ENCODE measurements at places on chromosomes 5 and 9.

- no peak for DNase-seq
Measured at GRCh38 chr9:8961186-8961851, 1161.7 kb upstream of the DMAC1 start.

DNA sequence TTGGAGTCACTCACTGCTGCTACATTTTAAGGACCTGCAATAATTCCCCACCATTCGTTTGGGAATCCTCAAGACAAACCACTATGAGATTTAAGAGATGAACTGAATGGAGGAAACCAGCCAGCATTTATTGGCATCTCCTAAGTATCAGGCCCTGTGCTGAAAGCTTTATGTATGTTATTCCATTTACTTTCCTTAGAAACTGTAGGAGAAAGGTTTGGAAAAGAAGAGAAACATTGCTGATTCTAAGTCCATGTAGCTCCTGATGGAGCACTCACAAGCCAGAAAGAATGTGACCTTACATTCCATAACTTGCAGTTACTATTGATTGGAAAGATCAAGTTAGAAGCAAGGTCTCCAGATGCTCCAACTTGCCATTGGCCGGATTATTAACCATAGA, 267.4 kb downstream of the GAS1 start:
- no peak for DNase-seq

GRCh38 chr9:128901379-128901778, 19.4 kb upstream of the PHYHD1 start:
- DNase-seq = no peak

DNA sequence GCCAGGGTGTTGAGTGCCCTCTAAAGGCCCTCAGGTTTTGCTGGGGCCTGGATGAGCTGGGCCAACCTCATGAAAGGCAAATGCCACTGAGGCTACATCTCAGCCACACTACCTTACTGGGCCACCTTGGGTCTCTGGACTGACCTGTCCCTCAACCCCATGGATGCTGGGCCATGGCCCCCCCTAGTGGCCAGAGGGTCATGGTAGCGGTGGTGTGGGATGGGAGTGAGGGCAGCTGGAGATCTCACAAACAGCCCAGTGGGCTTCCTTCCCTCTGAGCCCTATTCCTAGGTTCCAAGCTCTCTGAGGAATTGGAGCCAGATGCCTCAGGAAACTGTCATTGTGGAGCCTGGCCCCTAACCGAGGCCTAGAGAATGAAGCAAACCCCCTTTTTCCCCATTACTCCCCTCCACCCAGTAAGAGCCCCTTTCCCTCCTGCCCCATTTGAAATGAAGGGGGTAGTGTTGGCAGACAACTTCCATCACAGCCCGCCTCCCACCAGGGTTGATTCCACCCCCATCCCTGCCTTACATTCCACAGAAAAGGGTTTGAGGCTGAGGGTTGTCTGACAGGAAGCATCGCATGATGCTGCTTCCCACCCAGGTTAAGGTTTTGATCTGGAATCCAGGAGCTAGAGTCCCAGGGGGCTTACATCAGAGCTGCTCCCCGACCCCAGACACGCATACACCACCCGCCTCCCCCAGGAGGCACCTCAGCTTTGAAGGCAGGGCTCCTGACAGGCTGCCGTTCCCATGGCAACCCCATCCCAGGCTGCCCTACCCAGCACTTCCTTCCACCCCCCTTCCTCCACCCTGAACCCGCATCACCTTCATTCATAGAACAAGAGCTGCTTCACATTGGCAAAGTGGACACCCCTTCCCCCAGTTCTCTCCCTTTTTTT, 63.9 kb downstream of the PCDH1 start:
- DNase-seq = peak; percentile 53

DNA sequence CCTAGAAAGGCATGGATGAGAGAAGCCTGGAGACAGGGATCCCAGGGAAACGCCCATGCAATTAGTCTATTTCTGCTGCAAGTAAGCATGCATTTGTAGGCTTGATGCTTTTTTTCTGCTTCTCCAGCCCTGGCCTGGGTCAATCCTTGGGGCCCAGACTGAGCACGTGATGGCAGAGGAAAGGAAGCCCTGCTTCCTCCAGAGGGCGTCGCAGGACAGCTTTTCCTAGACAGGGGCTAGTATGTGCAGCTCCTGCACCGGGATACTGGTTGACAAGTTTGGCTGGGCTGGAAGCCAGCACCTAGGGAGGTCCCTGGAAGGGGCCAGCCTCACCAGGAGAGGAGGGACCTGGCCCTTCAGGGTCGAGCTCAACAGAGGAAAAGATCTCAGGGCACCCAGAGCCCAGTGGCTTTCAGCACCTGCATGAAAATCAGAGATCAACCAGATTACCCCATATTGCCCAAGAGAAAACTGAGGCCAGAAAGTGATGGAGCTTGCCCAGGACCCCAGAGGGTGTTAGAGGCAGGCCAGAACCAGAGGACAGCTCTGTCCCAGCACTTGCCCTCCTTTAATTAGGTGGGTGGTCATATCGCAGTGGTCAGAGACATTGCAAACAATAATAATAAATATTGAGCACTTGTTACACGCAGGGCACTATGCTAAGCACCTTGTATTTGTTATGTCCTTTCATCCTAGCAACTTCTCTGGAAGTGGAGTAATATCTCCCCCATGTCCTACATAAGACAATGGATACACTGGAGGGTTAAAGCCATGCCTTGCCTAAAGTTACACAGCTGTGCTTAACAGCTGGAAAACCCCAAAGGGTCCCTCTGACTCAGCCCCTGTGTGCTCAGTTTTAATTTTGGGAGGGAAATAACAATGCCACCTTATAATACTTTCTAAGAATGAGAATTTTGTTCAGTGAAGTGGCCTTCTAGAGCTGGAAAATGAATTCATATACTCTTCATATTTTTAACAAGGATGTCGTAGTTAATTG, 67.1 kb downstream of the KLF4 start:
- DNase-seq = peak; percentile 26

GRCh38 chr5:50501491-50502228, 60.6 kb upstream of the EMB start:
- DNase-seq = no peak

GRCh38 chr9:98925956-98926355, 17.8 kb upstream of the COL15A1 start:
- no peak for DNase-seq

GRCh38 chr5:169832304-169832703, 148.0 kb downstream of the INSYN2B start:
- no peak for DNase-seq

GRCh38 chr5:137995749-137996128, 37.1 kb downstream of the FAM13B start:
- DNase-seq = no peak

- no peak for DNase-seq
Measured at GRCh38 chr9:121930956-121931355, 162.2 kb downstream of the TTLL11 start.

GRCh38 chr5:99379187-99379586, 450.4 kb upstream of the CHD1 start:
- DNase-seq = no peak

- no peak for DNase-seq
Measured at GRCh38 chr5:157558041-157558595, 17.5 kb downstream of the ADAM19 start.

DNA sequence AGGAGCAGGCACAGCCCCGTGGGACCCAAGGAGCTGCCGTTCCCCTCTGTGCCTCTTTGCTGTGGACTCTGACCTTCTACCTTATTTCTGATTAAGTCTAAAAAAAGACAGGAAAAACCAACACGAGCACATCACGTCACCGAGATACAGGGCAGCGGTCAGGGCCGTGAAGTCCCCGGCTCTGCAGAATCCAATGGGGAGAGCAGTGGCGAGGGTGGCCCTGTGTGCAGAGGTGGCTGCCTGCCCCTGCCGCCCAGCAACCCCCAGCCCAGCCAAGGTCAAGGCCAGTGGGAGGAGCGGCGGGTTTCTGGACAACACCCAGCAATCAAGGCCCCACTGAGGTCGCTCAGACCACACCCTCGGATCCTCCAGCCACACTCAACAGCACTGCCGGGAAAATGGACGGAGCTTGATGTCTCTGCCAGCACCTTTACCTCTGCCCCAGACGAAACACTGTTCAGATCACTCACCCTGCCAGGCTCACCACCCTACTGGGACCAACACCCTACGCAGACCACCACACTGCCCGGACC, 32.7 kb upstream of the SLC9A3 start:
- no peak for DNase-seq

- DNase-seq = no peak
Measured at GRCh38 chr9:625613-626012, 215.9 kb upstream of the DMRT1 start.

- DNase-seq = peak; percentile 56
Measured at GRCh38 chr9:5671711-5672353, 42.9 kb downstream of the RIC1 start.

DNA sequence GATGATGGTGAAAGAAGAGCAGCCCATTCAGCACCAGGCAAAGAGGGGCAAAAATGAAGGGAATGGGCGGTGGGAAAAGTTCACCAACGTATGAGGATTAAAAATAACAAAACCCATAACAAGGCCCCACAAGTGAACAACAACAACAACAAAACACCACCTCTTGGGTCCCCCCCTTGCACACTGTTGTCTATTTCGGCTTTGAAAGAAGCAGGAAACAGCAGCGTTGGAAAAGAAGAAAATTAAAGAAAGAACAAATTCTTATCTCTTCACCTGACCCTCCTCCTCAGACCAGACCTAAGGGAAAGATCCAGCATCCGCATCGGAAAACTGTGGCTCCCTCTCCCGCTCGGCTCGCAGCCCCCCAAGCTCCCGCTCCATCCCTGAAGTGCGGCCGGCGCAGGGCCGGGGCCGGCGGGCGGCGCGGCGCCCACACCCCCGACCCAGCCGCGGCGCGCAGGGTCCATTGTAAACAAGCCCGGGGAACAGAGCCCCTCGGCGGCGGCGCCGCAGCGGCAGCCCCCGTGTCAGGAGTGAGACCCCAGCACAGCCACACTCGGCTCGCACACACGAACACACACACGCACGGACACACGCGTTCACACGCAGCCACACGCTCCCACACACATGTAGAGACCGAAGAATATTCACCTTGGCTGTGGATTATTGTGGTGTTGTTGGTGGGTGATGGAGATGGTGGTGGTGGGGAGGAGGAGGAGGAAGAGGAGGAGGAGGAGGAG, 535 bp downstream of the RFX3 start:
- peak; percentile 23 for DNase-seq

- DNase-seq = no peak
Measured at GRCh38 chr5:16081376-16081955, 98.1 kb downstream of the MARCHF11 start.

DNA sequence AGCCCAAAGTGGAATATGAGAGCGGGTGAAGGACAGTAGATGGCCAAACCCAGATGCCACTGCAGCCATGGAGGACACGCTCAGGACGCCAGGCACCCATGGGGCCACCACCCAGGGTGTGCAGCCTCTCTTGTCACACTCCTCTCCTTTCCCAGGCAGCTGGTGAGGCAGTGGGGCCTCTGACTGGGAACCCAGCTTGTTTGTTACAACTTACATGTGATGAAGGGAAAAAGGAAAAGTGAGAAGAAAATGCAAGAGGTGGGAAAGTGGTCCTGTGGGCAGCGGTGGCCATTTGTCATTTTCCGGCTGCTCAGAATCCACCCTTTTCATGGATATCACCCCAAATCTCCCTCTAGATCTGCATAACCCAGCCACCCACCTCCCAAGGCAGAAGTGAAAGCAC, 62.7 kb upstream of the UNC5A start:
- DNase-seq = no peak

- no peak for DNase-seq
Measured at GRCh38 chr9:28127101-28127500, 553.8 kb upstream of the C9orf72 start.

GRCh38 chr9:136672431-136673087, 9.8 kb downstream of the EGFL7 start:
- DNase-seq = no peak

- no peak for DNase-seq
Measured at GRCh38 chr9:123282362-123283047, 14.1 kb upstream of the STRBP start.

- no peak for DNase-seq
Measured at GRCh38 chr5:122532035-122532434, 220.0 kb downstream of the SNCAIP start.

Data from activated naive CD4-positive, alpha-beta T cell treated with anti-CD3 and anti-CD28 coated beads, Interleukin-2, amount 10 ng/mL, durations not matched to agents 7 days and 5 days (primary cell).